ENCODE measurements at places on chromosomes 7 and 10.
A peak's percentile ranks its signal among the peaks of the same experiment; 100 is the strongest.

GRCh38 chr7:43296306-43296705 is 183.9 kb downstream of the HECW1 start:
- no peak for DNase-seq

- DNase-seq: no peak
Measured at GRCh38 chr7:1112109-1112508, 24.2 kb downstream of the GPER1 start.

DNA sequence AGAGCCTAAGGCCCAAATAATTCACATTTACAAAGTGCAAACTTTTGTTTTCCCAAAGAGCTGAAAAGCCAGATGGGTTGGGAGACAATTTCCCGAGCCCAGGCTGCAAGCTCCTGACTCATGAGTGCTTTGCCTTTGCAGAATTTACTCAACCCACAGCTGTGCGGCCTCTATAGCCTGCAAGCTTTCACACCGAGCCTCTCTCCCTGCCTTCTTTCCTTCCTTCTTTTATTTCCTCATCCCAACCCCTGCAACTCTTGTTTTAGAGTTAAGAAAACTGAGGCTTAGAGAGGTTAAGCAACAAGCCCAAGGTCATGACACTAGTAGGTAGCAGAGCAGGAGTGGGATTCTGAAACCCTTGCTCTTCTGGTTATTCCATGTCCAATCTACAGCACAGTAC is 203.0 kb upstream of the GPR26 start:
- DNase-seq: no peak

- peak; percentile 20 for DNase-seq
Measured at GRCh38 chr7:140899883-140900282, 24.8 kb downstream of the BRAF start.

GRCh38 chr10:33032654-33033151 is 74.7 kb upstream of the ITGB1 start:
- no peak for DNase-seq

GRCh38 chr10:120278069-120278468 is 179.0 kb upstream of the PLPP4 start:
- DNase-seq: no peak

DNA sequence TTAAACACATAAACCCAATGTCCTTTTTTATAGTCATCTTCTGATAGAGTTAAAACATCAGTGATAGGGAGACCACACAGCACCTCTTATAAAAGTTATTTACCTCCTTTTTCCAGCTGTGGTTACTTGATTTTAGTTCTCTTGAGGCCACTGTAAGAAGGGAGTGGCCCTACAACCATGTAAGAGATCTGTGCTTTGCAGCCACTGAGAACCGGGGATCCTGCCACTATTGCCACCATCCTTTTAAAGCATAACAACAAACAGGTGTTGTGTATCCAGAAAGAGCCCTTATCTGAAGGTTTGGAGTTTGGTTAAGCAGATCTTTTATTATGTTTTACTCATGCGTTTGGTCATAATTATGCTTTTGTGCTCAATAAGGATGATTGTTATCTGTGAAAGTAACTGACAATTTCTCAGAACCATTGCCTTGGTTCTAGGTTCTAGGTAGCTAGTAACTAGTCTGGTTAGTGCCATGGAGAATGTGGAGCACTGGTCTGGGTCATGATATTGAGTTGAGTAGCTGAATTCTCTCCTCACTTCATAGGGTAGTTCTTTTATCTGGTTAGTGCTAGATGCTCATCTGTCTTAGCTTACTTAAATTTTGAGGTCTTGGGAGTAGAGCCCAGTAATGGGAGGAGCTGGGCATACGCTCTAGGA is 56.5 kb downstream of the ST7 start:
- no peak for DNase-seq

DNA sequence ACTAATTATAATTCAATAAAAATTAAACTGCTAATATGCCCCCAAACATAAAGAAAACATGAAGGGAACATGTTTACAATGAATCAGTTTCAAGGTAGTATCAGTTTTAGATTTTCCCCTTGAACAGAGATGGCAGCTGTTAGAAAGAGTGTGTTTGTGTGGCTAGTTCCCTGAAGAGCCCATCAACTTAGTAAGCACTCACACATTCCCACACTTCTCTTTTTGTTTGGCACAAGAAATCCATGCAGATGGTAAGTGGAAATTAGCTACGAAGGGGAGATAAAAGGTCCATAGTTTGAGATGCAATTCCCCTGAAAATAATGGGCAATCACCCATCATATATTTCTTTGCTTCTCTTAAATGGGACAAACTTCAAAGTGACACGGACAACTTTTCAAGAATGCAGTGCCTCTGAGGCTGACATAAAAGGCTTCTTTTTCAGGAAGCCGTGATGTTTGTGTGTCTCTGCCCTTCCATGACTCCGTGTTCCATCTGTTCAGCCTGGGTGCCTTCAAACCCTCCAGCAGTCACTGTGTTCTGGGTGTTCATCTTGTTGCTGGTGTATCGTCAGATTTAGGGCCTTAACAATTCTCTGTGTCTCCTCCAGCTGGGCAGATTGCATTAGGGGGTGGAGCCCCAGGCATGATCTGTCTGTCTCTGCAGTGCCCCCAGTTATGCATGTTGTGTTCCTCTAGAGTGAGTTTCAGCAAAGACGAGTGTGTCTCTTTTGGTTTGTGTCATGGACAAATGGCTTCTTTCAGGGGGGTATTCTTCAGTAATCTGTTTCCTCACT is 259.5 kb upstream of the NPY start:
- DNase-seq: no peak

DNA sequence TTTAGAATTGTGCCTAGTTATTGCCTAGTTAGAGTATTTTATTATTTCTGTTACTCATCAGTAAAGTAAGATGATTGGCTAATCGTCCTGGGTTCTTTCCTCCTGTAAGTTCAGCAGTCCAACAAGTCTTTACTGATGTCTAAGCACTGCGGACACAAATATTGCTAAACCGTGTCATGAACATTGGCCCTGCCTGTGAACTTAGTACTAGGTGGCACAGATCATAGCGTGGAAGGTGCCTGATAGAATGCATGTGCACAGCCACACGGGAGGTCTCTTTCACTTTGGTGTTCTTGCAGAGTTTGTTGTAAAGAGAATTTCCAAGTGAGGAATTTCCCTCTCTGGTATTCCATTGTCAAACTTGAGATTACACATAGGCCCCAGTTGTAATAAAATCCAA is 38.0 kb downstream of the RBM33 start:
- no peak for DNase-seq

GRCh38 chr7:36810489-36810888 is 86.2 kb upstream of the AOAH start:
- no peak for DNase-seq

GRCh38 chr10:13717936-13718772 is 131.4 kb downstream of the PRPF18 start:
- peak; percentile 16 for DNase-seq

- no peak for DNase-seq
Measured at GRCh38 chr7:44075296-44076075, 6.8 kb downstream of the POLM start.

DNA sequence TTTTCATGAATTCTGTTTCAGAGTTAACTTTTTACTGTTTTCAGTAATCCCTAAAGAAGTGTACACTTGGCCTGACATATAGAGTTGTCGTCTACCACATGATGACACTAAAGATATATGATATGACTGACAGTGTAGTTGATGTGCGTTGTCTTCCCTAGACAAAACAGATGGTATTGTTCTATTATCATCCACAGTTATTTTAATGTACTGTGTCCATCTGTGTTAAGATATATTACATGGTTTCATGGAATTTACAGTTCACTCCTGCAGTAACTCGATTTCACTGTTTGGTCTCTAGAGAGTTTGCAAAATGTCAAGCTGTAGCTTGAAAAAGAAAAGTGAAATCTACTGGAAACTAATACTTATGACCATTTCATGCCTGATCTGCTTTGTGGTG is 18.1 kb downstream of the FOXP2 start:
- no peak for DNase-seq

Measured in substantia nigra (tissue), 51 donors.